Erythroblast (primary cell): ENCODE measurements at places on chromosomes 1 and 21.

DNA sequence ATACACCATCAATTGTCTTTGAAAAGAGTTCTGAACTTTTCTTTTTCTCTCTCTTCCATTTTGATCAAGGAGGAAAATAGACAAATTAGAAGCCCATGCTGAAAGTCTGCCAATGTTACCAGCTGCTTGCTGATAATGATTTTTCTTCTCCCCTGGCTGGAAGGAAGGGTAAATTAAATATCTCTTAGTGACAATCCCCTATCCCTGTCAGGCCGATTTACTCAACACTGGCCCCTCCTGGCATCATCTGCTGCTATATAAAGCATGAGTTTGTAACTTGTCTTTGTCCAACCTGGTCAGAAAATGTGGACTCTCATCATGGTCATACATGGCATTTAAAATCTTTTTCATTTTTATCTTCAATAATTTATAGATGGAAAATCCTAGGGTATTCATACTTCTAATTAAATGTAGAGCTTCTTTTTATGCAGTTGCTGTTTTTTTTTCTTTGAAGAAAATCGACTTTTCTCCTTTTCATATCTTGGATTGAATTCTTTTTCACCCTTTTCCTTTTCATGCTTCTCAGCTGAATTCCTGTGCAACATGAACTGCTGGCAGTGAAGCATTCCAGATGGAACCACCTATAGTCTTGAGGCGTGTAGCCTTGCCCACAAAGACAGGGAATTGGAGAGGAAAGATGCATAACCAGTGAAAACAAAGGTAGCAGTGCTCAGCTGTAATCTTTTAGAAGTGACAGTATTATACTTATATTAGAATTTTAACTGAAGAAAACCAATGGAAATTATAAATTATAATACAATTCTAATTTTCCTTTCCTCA is 214.7 kb upstream of the PTGFR start:
- no peak for DNase-seq

DNA sequence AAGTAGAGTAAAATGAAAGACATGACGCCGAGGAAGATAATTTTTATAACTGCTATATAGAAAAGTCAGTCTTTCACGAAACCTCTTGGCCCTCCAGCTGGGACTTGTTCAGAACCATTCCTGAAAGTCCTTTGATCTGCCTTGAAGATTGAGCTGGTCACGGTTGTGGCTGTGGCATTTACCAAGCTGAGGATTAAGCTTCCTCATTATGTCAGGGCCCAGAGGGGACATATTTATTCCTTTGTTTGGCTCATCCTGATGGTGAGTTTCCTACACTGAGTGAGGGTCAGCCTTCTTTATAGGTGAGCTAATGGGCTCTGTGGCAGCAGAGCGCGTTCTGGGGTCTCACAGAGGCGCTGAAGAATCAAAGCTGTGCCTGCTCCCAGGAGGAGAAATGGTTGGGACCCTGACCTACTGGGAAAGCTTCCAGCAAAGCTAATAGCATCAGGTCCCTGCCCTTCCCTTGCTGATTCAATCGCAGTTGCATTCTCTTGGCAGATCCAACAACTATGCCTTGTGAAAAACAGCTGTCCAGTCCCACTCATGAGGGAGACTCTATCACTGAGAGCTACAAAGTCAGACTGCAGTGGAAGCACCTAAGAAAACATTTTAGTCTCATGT is 43.2 kb upstream of the PBX1 start:
- DNase-seq: no peak

GRCh38 chr1:9784508-9785133 is 39.1 kb downstream of the CLSTN1 start:
- DNase-seq: peak; percentile 70

DNA sequence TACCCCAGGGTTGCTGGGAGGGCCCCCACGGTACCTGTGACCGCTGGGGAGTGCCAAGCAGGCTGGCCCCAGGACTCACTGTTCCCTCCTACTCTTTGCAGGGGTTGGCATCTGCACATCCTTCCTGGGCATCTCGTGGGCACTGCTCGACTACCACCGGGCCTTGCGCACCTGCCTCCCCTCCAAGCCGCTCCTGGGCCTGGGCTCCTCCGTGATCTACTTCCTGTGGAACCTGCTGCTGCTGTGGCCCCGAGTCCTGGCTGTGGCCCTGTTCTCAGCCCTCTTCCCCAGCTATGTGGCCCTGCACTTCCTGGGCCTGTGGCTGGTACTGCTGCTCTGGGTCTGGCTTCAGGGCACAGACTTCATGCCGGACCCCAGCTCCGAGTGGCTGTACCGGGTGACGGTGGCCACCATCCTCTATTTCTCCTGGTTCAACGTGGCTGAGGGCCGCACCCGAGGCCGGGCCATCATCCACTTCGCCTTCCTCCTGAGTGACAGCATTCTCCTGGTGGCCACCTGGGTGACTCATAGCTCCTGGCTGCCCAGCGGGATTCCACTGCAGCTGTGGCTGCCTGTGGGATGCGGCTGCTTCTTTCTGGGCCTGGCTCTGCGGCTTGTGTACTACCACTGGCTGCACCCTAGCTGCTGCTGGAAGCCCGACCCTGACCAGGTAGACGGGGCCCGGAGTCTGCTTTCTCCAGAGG is 6.8 kb downstream of the XKR8 start:
- DNase-seq: no peak
